Motor neuron (in vitro differentiated cells): ENCODE measurements at places on chromosomes 12 and 14.

DNA sequence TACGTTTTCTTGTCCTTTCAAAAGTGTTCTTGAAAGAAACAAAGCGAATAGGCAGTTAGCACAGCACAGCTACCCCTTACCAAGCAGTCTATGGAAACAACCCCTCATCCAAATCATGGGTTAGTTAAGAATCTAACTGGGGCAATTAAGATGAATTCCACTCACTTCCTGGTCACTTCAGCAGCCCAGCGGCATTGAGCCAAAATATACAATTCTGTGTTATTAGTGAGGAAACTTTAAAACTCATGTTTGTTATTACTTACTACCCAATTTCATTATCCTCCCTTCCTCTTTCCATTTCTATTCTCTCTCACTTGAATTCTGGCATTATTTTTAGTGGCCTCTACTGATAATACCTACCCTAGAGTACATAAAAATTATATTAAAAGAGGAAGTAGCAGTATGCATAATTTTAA, 121.4 kb downstream of the PPHLN1 start:
- ATAC-seq = no peak

GRCh38 chr14:71482671-71483070, 449.6 kb upstream of the RGS6 start:
- no peak for ATAC-seq

DNA sequence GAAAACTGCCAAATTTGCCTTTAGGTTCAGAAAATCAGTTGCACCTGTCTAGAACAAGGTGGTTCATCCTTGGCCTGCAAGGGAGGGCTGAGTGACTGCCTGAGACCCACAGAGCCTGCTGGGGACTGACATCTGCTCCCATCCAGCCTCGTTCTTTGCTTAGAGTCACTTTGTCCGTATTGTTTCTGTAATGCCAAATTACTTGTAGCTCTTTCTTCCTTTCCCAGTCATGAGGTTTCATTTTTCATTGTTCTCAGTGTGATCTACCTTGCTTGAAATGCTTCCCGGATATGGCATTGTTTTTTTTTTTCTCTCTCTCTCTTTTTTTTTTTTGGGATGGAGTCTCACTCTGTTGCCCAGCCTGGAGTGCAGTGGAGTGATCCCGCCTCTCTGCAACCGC, 21.3 kb downstream of the TSPAN9 start:
- ATAC-seq = no peak

GRCh38 chr12:1302201-1302870, 292.0 kb downstream of the FBXL14 start:
- peak; percentile 49 for ATAC-seq

GRCh38 chr12:43145481-43145880, 406.5 kb downstream of the ADAMTS20 start:
- ATAC-seq = no peak

- ATAC-seq = no peak
These were observed 68.2 kb downstream of the DNAI7 start for GRCh38 chr12:25126746-25127145.

DNA sequence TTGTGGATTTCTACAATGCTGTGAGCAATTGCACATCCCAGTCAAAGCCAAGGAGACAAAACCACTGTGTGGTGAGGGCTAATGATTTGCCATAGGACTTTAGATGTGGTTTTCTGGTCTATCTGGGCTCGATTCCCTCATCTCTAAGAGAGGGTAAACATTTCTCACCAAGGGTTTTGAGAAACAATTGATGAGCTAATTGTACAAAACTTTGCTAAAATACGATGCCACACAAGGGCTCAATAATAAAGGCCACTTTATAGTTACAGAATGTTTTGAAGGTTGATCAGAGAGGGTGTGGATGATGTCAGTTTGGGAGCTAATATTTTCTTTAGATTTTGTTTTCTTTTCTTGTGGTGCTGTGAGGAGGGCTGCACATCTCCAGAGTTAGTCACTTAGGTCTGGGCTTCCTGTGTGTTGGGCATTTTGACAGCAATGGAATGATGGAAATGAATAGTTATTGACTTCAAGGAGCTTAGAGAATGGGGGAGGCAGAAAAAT, 60.8 kb upstream of the SLC38A4 start:
- ATAC-seq = no peak

DNA sequence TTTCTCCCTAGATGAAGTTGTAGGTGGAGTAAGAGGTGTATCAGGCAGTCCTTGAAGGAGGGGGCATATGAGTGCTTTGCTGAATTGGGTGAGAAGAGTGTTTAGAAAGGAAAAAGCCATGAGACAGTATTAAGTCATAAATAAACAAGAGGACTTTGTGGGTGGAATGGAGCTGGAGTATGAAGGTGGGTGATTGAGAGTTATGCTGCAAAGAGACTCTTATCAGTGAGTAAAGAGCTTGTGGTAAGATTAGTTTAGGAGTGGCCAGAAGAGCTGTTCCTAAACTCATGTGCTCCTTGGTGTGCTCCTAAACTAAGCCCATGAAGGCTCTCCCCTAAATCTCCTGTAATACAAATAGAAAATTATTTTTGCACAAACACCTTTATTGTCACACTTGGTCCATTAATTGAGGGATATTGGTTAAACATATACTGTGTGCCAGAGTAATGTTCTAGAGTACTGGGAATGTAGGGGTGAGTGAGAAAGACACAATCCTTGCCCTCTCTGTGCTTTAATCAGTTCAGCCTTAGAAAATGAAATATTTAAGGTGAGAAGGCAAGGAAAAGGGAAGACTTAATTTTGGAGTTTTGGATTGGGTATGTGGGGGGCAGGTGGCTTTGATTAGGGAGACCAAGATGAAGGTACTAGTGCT, 9.8 kb downstream of the CHPT1 start:
- no peak for ATAC-seq

GRCh38 chr14:30296931-30297405, 262.0 kb upstream of the G2E3 start:
- no peak for ATAC-seq

- ATAC-seq = no peak
These were observed 433.4 kb upstream of the OR4E1 start for GRCh38 chr14:22106700-22107697.

- no peak for ATAC-seq
These were observed 723 bp upstream of the LRP10 start for GRCh38 chr14:22870811-22871223.

GRCh38 chr12:123750159-123750656, 11.9 kb upstream of the DNAH10 start:
- ATAC-seq = no peak

- ATAC-seq = no peak
These were observed 32.8 kb upstream of the TBX5 start for GRCh38 chr12:114438635-114439256.

- ATAC-seq = peak; percentile 35
These were observed 56.7 kb downstream of the BCL11B start for GRCh38 chr14:99215277-99215676.

DNA sequence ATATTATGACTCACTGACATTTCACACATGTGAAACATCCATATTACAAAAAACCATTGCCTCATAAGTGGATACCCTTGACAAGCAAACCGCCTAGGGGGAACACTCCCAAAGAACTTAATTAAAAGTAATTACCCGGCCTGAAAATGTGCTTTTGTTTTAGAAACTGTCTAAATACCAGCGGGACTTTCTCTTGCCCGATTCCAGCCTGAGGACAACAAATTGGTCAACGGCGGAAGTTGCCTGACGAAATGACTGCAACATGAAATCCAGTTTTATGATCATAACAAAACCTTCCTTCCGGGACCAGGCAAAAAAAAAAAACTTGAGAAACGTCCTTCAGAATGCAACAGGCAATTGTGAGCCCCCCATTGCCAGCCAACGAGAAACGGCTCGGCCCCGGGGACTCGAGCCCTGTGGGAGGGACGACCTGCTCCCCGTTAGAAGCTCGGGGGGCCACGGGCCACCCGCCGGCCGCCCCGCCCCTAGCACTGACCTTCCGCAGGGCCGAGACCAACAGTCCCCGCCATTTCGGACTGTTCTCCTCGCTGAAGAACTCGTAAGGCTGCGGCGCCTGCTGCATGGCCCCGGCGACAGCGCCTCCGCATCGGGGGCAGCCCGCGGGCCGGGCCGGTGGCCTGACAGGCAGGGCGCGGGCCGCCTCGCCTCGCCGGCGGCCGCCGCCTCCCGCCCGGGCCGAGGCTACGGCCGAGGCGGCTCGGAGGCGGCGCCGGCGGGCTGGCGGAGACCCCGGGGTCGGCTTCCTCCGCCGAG, 490 bp downstream of the SOS2 start:
- ATAC-seq = peak; percentile 33

DNA sequence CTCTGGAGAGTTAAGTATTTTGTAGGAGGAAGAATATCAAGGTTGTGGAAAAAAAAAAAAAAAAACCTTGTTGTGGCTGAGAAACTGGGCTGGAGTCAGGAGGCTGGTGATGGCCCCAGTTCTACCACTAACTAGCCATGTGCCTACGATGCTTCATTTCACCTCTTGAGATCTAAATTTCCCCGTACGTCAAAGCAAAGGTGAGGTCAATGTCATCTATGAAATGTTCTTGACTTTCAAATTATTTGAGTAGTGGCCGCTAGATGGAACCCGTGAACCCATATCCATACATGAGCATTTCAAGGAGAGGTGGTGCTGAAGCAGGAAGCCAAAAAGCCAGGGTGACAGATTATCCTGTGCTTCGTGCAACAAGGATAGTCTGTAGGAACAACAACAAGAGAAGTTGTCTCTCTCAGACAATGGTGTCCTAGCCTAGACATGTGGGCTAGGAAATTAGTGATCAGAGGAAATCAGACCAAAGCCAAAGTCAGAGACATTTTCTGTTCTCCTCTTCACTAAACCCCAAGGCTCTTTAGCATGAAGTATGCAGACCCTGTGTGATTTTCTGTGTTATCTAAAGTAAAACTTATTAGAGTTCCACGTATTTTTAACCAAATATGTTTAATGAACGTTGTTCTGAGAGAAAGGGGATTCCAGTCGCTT, 95.5 kb upstream of the ETV6 start:
- peak; percentile 58 for ATAC-seq

GRCh38 chr12:3863756-3864155, 9.4 kb downstream of the PARP11 start:
- no peak for ATAC-seq
